Fibroblast of gingiva (primary cell): ENCODE measurements at places on chromosomes 16 and 17.
A peak's percentile ranks its signal among the peaks of the same experiment; 100 is the strongest.

- DNase-seq, result peak; percentile 37
Observed at GRCh38 chr16:20938426-20938825, 37.9 kb downstream of the LYRM1 start.

- no peak for DNase-seq
Observed at GRCh38 chr16:49530427-49530970, 156.9 kb downstream of the C16orf78 start.

GRCh38 chr17:79427621-79428539 lies 183.0 kb downstream of the RBFOX3 start:
- no peak for DNase-seq

- DNase-seq, result no peak
Observed at GRCh38 chr17:74435775-74436359, 4.0 kb downstream of the GPRC5C start.

GRCh38 chr16:22668318-22668717 lies 145.6 kb upstream of the HS3ST2 start:
- no peak for DNase-seq

DNA sequence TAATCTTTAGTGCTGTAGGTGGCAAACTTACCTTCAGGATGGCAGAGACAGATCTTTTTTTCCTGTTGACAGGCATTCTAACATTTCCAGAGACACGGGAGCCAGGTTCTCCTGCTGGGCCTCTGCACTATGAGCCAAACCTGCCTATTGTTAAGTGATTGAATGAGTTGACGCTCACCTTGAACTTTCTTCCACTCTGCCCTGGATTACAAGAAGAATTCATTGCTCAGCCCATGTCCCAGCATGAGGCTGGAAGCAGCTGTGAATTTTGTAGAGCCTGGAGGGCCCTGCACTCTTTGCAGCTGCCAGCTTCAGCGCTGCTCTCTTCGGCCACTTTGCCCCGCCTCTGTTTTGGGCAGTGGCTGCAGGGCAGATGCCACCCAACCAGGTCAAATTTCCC lies 9.4 kb upstream of the SLC7A5 start:
- no peak for DNase-seq

DNA sequence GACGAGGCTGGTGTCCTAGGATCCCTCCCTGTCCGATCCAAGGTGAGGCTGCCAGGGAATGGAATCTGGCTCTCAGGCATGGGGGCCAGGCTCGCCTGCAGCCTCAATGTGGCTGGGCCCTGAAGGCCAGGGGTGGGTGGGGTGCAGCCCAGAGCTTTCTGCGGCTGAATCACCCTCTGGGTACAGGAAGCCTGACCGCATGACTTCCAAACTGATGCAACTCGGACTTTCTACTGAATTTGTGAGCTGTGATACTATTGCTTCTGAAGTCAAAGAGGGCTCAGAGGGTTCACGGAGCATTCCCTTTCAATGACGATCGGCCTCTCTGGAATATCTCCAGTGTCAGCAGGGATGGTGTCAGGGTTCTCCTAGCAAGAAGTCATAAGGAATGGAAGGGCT lies 123.7 kb downstream of the METRNL start:
- peak; percentile 98 for DNase-seq

DNA sequence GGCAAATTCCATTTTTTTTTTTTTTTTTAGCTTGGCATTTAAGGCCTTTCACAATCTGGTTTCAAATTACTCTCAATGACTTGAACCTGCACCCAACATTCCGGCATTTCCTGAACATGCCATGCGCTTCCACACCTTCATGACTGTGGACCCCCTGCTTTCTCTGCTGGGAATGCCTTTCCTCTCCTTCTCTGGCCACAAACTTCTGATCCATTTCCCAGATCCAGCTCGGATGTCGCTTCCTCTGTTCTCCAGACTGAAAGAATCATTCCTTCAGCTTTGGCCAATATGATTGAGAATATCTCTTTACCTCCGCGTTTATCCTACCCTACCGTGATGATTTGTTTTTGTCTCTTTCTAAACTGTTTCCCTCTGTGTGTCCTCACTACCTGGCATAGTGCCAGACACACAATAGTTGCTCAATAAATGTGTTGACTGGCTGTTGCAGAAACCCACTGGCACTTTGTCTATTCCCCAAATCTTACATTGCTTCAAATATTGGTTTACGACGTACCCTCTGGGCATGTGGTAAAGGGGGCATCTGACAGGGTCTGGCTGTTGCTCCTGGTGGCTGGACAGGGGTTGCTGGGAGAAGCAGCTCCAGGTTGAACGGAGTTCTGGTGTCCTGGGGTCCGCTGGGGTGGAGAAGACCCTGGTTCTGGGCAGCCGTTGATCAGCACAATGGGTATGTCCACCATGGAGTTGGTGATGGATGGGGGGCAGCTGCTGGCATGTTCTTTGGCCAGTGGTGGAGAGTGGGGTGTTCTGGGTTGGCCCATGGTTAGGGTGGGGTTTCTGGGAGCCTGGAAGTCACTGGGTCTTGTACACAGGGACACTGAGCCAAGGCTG lies 14.7 kb downstream of the TNS4 start:
- peak; percentile 95 for DNase-seq

DNA sequence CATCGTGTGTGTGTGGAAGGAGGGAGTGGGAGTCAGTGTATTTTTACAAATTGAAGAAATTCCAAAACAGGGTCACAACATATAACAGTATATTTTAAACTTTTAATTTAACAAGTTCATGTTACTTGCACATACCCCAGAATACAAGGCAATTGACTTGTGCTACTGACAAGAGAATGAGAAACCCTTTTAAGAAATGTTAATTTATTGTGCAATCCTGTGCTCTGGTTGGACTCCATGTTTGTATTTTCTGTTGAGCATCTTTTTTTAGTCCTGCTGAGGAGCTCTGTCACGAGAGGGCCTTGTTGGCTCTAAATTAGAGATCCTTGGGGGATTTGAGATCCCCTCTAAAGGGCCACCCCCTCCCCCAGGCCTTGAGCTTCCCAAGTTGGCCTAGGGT lies 1.1 kb upstream of the EMP2 start:
- DNase-seq, result peak; percentile 47

DNA sequence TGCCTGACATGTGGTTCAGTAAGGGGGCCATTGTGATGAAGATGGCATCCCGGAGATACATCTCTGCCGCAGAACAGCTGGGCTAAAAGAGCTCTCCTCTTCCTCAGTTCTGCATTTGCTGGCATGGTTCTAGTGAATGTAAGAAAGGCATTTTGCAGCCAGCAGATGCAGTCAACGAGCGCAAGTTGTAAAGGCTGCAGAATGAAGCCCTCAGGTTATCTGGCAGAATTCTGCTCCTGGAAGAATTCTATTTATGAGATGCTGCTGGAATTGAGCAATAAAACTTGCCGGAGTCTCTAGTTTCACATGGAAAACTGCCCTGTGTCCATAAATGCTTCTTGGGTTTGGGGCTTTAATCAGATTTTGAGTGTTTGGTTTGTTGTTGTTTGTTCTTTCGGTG lies 176.8 kb upstream of the HSBP1 start:
- DNase-seq, result no peak

- DNase-seq, result no peak
Observed at GRCh38 chr17:56665864-56666263, 72.4 kb downstream of the NOG start.

GRCh38 chr16:69706256-69706974 lies 19.9 kb downstream of the NQO1 start:
- DNase-seq, result peak; percentile 33

DNA sequence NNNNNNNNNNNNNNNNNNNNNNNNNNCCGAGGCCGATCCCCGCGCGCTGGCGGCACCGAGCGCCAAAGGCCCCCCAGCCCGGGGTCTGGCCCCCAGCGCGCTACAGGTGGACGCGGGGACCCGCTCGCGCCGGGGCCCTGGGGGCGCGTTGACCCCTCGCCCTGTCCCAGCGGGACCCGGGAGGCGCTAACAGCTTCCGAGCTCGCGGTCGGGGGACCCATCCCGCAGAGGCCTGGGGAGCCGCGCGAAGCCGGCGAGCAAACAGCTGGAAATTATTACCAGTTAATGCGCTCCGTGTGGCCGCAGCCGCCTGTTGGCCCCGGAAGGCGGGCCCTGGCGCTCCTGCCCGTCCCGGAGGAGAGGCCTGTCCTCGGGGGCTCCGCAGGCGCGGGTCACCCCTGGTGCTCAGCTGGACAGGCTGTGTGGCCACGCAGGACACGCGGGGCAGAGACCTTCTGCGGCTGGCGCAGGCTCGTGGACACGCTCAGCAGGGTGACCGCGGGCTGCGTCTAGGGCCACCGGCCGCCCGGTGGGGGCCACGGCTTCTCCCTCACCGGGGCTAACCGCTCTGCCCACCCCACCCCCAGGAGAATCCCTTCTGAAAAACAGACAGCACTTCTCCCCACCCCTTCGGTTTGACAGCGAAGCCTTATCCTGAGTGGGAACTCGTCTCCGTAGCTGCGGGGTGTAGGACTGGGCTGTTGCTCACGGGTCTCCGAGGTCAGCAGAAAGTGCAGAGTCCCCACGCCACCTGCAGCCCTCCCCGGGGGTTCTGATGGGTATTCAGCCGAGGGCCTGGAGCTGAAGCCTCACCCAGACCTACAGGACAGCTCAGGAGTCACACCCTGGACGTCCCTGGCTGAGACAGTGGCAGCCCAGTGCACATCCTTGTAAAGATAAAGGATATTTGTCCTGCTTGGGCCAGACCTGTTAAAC lies 138.7 kb upstream of the RPH3AL start:
- peak; percentile 81 for DNase-seq

GRCh38 chr16:28616636-28617035 lies 6.8 kb upstream of the SULT1A1 start:
- DNase-seq, result no peak

DNA sequence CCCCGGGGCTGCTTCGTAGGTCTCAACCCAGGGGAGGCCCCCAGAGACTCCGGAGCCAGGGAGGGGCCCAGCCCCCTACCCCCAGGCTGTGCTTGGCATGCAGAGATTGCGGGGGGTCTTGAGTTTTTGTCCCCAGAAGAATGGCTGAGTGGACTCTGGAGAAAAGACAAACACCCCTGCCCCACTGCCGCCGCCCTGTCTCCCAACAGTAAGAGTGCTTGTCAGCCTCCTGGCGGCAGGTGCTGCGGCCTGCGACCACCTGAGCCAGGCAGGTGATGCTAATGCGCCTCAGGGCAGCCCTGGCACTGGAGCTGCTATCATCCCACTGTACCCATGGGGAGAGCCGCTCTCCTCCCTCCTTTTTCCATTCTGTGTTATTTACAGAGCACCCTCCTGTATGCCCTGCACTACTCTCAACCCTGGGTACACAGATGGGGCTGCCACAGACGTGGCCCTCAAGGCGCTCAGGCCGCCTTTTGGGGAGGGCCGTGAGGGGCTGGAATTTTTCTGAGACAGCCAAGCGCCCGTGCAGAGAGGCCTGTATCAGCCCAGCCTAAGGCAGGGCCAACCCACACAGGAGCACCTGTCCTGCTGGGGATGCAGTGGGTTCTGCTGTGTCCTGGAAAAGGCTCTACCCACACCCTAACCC lies 2.6 kb upstream of the IL17C start:
- no peak for DNase-seq

DNA sequence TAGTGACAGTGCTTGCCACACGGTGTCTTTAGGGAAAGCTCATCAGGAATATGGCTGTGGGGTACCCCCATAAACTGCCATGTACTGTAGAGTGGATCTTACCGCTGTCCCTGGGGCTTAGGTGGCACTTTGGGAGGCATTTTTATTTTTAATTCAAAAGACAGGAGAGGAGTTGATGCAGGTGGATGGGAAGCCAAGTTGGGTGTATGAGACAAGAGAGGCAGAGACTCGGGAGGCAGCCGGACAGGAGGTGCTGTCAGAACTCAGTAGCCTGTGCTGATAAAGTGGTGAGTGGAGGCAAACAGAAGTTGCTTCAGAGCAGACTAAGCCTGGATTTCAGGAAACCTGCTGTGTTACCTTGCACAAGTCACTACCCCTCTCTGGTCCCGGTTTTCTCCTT lies 185.9 kb downstream of the TMEM132E start:
- no peak for DNase-seq

GRCh38 chr17:13647543-13648021 lies 45.9 kb upstream of the HS3ST3A1 start:
- peak; percentile 43 for DNase-seq

GRCh38 chr17:17887752-17888304 lies 51.0 kb upstream of the SREBF1 start:
- no peak for DNase-seq

DNA sequence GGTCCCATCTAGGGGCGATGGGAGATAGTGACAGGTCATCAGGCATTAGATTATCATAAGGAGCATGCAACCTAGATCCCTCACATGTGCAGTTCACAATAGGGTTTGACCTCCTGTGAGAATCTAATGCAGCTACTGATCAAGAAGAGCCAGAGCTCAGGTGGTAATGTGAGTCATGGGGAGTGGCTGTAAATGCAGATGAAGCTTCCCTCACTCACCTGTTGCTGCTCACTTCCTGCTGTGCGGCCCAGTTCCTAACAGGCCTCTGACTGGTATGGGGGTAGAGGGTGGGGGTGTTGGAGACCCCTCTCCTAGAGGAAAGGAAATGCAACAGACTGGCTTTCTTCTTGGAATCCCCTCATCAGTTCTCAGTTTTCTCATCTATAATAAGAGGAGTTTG lies 131.4 kb downstream of the CA10 start:
- DNase-seq, result no peak

DNA sequence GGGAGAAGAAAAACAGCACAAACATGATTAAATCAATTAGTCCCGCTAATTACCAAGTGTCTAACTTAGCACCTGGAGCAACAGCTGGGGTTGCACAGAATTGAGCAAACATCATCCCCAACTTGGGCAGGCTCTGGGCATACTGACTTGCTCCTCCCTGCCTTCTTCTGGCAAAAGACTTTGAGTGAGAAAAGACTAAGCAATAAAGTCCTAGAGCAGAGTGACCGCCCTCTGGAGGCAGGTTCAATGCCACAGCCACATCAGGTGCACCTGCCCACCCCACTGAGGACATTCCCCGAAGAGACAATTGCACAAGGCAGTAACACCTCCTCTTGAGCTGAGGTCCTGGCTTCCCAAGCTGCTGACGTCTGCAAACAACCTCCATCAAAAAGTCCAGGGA lies 358.3 kb downstream of the SOX9 start:
- no peak for DNase-seq

DNA sequence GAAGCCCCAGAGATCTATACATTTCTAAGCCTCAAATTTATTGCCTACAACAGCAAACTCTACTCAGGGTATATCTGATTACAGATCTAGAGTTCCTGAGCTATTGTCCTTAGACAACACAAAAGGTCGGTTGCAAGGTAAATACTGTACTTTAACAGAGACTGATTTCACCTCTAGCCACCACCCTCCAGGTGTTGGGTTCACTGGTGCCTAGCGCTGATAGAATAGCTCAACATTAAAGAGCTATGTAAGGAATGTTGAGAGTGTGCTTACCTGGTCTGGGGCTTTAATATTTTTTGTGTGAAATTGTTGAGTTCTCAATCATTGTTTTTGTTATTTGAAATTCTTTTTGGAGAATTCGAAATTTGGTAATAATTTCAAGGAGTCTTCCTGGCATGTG lies 277.0 kb upstream of the PSMD7 start:
- DNase-seq, result no peak

DNA sequence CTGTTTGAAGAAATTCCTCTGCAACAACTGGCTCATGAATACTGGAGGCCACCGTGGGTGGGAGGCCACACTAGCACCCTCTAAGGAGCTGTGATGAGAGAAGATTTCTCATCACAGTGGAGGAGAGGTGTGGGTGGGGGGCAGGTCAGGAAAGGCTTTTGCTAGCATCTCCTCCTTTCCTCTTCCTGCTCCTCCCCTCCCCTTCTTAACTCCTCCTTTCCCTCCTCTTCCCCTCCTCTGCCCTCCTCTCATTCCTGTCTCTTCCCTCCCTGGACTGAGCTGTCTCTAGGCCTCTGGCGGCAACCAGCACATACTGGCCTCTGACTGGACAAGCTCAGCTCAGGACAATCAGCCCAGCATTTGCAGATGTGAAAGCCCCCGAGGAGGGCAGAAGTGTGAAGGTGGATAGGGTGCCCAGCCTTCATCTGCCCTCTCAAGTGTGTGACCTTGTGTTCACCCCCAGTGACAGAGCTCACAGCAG lies 19.0 kb upstream of the LHX1 start:
- no peak for DNase-seq
